ENCODE measurements at places on chromosomes 7 and 10.
A peak's percentile ranks its signal among the peaks of the same experiment; 100 is the strongest.

- DNase-seq = no peak
These were observed 10.9 kb downstream of the MACC1 start for GRCh38 chr7:20206104-20206896.

DNA sequence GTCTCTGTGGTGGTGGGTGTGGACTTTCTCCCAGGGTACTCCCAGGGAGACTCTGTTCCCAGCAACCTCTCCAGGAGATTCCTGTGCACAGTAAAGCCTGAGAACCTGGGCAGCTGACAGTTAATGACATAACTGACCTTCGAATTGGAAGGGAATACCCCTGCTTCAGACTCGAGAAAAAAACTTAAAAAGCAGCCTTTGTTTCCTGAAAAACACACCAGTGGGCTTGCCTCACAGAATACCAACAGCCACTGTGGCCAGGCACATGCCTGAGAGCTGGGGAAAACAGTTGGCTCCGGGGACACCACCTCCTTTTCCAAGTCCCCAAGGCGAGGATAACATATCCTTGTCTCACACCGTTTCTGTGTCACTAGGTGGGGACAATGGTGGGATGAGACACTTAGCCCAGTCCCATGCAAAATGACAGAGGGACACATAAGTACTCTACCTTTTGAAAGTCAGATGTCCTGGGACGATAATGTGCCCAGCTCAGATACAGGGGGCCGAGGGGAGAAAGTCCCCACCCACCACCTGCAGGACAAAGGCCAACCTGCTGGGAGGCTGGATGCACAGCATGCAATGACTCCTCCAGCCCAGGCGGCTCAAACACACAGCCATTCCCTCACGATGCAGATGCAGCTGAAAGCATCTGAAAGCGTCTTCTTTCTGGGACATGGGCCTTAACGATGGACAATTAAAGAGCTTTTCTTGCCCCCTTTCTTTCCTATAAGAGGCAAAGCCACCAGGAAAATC lies 65.6 kb downstream of the HIPK2 start:
- DNase-seq = no peak

DNA sequence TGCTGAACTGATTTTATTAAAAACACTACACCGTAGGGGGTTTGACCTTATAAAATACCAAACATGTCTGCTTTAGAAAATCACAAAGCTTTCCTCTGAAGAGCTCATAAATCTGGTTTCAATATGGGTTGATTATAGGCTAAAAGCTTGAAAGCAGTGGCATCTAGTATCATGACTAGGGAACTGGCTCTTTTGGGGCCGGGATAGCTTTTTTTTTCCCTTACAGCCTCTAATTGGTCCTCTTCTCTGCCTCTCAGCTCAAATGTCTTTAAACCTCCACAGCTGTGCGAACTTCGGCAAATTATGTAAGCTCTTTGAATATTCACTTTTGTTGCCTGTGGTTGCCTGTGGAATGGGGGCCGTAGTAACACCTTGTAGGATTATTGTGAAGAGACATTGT lies 8.4 kb downstream of the BAMBI start:
- no peak for DNase-seq

- no peak for DNase-seq
These were observed 25.5 kb downstream of the RBM17 start for GRCh38 chr10:6114299-6114698.

GRCh38 chr10:74691164-74691563 lies 135.2 kb upstream of the KAT6B start:
- DNase-seq = no peak

DNA sequence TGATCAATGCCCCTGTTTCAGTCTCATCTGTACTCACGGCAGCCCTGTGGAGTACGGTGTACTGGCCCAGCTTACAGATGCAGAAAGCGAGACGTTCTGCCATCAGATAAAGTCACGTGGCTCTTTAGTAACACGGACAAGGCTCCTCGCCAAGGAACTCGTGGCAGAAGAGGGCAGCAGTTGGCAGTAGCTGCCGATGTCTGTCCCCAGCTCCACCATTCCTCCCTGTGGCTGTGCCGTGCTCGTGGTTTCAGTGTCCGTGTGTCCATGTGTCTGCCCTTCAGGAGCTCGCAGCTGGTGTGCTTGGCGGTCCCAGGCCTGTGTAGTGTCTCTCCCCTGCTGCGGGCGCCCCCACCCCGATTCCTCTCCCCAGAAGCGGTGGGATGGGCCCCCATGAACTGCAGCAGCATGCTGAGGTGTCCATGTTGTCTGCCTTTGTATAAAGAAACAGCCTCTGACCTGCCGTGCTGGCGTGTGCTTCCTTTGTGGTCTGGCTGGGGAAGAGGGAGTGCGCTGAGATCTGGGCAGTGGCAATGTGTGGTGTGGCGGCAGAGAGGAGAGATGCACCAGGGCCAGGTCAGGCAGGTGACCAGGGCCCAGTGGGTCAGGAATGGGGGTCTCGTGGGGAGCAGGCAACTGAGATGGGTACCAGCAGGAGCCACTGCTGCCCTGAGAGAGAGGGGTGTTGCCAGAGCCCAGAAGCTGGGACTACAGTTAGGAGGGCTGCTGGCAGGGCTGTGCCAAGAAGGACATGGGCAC lies 9.8 kb downstream of the RHBDD2 start:
- DNase-seq = no peak

DNA sequence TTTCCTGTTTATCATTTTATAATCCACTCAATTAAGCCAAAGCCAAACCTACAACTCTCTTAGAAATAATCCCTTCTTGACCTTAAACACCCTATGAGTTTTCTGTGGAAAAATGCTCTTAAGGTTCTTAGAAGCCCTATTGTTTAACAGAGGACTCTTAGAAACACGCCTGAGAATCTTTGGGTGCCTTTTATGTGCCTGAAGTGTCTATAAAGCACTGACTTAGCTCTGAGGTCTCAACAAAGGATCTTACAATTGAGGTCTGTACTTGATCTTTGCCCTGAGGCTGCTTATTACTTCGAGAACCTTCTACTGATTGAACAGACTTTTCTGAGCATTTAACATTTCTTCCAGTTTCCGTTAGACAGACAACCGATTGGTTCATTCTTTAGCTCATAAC lies 353.3 kb upstream of the SORCS1 start:
- no peak for DNase-seq

DNA sequence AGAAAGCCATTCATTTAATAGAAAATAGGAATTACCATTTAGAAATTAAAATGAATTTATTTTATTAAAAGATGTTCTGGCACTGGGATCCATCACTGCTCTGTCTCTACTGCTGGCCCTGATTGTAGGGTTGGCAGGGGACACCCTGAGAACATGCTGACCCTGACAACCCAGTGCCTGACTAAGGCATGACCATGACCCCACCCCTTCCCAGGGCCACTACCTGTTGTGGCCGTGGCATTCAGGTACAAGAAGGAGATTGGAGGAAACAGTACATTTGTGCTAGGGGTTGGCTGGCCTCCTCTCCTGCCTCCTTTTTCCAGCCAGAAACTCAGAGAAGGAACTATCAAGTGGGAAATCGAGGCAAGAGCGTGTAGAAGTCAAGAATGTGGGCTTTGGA lies 197.0 kb upstream of the ZMIZ1 start:
- no peak for DNase-seq

DNA sequence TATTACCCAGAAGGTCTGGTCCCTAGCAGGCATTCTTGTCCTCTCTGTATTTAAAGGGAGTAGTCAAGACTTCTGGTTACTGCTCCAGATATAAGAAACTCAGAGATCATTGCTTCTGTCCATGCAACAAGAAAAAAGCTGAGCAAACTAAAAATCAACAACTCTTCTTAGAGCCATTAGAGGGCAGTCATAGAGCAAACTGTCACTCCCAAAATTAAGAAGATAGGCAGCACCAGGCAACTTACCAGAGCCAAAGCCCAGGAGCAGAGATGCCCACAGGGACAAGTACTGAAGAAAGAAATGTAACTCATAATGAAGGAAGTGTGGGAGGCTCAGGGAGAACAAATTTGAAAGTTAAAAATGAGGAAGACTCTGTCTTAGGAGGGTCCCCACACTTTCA lies 472.9 kb upstream of the COBL start:
- no peak for DNase-seq

GRCh38 chr7:104012835-104013234 lies 23.4 kb upstream of the RELN start:
- DNase-seq = no peak

GRCh38 chr7:123070702-123071286 lies 75.3 kb upstream of the TAS2R16 start:
- no peak for DNase-seq

- DNase-seq = no peak
These were observed 233.6 kb downstream of the VTI1A start for GRCh38 chr10:112680586-112680985.

DNA sequence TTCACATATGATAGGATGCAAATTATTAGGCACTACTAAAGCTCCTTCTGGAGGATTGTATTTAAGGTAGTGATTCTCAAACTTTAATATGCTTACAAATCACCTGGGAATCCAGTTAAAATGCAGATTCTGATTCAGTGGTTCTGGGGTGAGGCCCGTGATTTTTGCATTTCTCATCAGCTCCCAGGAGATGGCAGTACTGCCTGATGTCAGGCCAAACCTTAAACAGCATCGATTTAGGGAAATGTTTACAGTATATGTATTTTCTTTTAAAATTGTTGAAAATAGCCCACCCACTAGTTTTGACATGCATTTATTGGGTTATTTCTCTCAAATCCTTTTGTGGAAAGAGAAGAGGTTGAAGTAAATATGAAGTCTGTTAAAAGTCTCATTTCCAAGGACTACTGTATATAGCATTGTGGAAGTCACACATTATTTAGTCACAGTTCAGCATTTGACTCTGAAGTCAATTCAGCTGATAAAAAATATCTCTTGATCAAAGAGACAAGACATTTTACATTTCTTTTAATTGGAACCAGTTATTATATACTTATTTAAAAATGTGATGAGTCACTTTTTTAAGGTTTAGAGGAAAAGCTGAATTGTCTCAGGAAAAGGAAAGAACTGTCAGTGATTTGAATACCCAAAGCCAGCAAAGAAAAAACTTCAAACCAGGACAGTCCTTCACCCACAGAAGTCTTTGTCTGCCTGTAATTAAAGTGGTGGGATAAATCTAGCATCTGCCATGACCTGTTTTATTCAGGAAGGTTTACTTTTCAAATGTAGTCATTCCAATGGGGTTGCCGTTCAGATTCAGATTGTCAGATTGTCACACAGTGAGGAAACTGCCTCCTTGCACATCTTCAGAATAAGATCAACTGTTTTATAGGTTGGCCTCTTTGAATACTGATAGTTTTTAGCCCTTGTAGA lies 21.1 kb upstream of the HBP1 start:
- DNase-seq = peak; percentile 24

DNA sequence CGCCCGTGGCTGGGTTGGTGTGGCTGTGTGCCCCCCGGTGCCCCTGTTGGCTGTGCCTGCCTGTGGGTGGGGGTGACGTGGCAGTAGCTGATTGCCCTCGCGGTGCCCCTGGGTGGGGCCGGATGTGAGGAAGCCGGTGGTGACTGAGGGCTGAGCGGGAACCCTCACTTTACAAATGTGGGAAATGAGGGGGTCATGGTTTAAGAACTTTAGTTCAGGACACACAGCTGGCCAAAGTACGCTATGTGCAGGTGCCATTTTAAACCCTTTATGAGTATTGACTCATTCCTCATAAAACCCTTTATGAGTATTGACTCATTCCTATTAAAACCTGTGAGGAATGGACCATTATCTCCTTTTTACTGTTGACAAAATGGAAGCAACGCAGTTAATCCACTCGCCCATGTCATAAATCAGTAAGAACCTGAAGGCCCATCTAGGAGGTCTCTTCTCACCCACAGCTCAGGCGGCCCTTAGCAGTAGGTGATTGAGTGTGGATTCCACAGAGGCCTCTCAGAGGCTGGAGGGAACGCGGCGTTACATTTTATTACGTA lies 290.1 kb upstream of the COBL start:
- DNase-seq = no peak

- no peak for DNase-seq
These were observed 52.8 kb upstream of the TOMM7 start for GRCh38 chr7:22875470-22875869.

DNA sequence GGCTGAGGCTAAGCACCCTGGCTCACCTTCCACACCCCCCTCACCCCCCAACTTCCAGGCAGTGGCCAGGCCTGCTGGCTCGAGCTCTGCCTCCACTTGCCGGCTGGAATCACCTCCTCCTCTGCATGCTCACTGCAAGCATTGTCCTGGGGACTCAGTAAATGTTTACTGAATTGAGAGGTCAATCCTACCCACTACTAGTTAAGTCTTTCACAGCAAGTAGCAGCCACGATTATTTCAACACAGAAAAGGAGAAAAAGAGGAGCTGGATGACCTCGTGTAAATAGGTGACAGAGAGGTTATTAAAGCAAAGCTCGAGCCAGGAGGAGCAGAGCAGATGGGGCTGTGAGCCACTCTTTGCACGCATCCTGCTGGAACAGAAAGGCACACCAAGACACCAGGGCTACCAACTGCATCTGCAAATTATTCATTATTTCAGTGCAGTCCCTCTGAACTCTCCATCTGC lies 32.1 kb downstream of the HIPK2 start:
- DNase-seq = no peak

GRCh38 chr10:86200269-86200668 lies 166.3 kb downstream of the GRID1 start:
- DNase-seq = no peak

GRCh38 chr7:108196004-108196403 lies 65.8 kb upstream of the LAMB4 start:
- DNase-seq = no peak

DNA sequence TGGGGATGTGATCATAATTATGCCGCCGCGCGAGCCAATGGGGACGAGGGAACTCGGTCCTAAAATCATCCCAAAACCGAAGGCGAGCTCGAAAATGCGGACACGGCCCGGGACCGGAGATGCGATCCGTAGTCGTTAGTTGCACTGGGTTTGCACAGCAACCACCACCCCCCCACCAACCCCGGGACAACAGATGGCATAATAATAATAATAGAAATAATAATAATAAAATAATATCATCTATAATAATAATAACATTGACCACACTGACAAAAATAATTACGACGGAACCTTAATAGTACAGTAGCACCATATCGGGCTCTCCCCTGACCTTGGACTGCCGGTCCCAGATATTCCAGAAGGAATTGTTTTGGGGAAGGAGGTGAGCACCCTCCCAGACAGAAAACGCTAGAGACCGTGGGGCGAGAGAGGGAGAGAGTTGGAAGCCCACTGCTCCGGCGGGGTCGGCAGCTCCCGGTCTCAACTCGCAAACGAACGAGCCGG lies 1.1 kb upstream of the EMX2 start:
- DNase-seq = peak; percentile 91

DNA sequence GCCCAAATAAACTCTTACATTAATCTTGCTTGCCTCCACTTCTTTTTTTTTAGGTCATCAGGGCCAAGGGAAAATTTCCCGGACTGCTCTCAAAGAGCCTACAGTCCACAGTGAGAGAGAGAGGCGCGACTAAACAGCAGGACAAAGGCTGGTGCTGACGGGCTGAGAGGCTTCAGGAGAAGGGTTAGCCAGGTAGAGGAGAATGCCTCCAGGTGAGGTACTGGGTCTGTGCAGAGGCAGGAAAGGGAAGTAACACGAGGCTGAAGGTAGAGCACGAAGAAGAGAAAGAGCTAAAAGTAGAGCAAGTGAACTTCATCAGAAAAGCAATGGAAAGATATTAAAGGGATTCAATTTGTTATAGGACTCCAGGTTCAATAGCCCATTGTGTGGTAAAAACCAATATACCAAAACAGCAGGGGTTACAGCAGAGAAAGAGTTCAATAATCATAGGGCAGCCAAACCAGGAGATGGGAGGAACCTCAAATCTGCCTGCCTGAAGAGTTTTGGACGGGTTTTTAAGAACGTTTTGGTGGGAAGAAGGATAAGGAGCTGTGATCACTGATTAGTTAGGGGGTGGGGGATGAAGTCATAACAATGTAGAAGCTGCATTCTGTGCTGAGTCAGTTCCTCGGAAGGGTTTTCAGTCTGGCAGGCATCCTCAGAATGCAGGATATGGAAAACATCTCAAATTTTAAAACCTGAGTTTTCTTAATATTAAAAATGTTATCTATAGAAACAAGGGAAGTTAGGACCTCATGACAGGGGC lies 171.5 kb downstream of the AKR1D1 start:
- peak; percentile 19 for DNase-seq
